Stomach (tissue), 19 donors: ENCODE measurements at places on chromosomes 4 and X. TPM values are rescaled to one million over a fixed set of nuclear protein-coding genes. Genes with fewer than 3 reads are reported as not detected.

GRCh38 chrX:46918434-46918833, 6.2 kb downstream of the JADE3 start:
- DNase-seq: peak; percentile 19

DNA sequence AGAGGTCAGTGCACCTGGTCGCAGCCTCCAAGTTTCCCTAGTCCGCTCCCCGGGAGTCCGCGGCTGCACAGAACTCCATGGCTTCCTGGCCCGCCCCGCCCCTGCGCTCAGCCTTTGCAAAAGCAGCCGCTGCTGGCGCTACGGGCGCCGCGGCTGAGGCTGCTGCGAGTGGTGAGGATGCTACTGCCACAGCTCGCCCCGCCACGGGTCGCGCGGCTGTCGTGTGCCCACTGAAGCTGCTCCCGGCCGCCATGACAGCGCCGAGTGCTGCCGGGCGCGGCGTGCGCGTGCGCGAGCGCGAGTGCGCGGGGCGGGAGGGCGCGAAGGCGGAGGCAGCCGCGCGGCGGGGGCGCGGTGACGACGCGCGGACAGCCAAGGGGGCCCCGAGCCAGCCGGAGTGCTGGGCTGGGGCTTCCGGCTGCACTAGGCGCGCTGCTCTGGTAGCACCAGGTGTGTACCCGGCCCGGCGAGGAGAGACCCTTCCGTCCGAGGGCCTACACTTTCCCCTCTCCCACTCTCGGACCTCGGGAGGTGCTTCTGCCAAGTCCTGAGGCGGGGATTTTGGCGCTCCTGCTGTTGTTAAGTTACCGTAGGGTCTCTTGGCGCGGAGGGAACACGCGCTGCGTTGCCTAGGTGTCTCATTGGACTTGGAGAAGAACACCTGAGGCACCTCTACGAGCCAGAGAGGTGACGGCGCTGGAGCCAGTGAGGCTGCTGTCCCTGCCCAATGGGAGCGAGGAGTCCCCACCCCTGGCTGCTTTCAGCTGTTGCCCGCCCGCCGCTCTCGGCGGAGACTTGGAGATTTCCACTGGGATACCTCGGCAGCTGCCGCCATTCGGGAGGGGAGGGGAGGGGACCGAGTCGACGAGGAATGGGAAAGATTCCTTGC, 619 bp upstream of the LRBA start:
- DNase-seq: peak; percentile 96

FGFRL1 gene
- 19.6 TPM for total RNA-seq

PRDX4 gene
- total RNA-seq: 84.6 TPM
